ENCODE measurements at places on chromosomes 4 and X.

GRCh38 chrX:64975989-64976672 lies at the start of gene ZC4H2:
ZC4H2 (minus strand) TSS chrX:64976450; CDS start chrX:64976377, 73 bp downstream.
- peak; percentile 88 for DNase-seq

DNA sequence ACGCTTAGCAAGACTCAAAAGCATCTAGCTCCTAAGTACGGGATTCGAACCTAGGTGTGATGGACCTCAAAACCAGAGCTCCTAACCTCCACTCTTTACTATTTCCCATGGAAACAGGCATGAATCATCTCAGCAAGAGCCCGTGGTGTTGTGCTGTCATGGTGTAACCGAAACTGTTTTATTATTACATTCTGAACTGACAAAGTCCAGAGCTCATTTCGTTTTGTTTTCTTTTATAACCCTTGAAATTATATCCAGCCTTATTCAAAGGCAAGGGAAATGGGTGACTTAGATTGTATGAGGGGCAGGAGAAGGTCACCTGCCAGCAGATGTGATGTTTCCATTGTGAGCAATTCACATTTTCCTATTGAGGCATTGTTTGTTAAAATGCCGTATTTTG lies 301.1 kb downstream of the FRMPD4 start:
- DNase-seq: no peak

- DNase-seq: no peak
These were observed 77.1 kb downstream of the SLC9A7 start for GRCh38 chrX:46681849-46682248.

DNA sequence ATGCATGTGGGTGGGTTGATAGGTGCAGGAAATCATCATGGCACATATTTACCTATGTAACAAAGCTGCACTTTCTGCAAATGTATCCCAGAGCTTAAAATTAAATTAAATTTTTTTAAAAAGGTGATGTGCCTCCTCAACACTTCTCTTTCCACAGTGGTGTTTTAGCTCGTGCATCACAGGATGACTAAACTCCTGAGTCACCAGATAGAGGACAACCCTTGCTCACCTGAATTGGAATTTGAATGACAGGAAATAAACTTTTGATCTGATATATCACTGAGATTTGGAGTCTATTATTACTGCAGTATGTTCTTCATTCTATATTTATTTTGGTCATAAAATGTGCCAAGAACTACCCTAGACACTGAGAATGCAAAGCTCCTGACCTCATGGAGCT lies 185.3 kb downstream of the MAPK10 start:
- no peak for DNase-seq

DNA sequence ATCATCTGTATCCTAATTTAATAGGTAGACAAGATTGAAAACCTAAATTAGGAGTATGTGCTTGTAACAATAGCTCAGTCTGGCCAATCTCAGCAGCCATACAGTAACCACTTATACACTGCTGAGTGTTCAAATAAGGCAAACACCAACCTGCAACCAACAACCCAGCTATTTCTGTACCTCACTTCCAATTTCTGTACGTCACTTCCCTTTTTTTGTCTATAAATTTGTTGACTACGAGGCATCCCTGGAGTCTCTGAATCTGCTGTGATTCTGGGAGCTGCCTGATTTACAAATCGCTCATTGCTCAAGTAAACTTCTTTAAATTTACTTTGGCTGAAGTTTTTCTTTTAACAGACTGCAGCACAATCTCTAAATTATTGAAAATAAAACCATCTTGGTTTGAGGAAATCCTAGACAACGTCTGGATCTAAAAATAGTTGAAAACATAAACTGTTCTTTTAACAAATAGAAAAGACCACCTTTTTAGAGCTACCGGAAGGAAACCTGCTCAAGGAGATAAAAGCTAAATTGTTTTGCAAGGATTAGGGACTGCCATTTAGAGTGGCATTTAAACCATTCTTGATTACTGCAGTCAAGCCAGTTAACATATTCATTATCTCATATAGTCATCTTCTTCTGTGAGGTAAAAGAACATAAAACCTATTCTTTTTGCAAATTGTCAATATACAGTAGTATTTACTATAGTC lies 778.1 kb downstream of the SH3BGRL start:
- no peak for DNase-seq

DNA sequence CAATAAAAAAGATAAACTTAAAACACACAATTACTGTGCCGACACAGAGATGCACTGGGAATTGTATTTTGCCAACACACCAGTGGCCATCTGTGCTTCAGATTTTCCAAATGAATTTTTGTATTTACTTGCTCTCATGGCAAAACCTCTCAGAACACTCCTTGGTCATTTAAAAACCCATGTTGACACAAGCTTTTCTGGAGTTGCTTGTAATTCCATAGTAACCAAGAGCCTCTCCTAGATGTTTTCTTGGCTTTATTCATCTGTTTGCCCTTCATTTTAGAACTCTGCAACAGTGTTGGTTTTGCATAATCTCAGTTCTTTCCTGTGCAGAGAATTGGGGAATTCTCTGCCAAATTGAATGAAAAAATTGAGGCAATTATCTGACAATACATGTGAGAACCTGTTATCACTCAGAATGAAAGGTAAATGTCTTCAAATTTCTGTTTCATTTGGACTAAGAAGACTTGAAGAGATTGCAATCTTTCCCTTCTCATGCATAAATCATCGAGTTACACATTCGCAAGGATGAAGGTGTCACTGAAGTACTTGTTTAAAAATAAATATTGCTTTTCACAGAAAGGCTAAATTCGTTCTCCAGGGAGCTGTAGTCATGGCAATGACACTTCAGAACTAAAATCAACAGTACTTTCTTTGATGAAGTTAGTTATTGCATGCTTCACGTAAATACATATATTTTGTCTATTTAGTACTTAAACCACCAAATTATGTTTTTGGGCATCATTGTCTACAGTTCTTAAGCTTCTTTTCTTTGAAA lies 301.8 kb upstream of the CTSO start:
- DNase-seq: peak; percentile 37

- no peak for DNase-seq
These were observed 10.8 kb upstream of the HHIP start for GRCh38 chr4:144634978-144635747.

- peak; percentile 4 for DNase-seq
These were observed 293.7 kb downstream of the PCDH18 start for GRCh38 chr4:137238456-137239162.

- DNase-seq: no peak
These were observed 15.8 kb downstream of the SCD5 start for GRCh38 chr4:82782626-82783345.

- DNase-seq: no peak
These were observed 113.4 kb downstream of the ZNF827 start for GRCh38 chr4:145825255-145825654.

DNA sequence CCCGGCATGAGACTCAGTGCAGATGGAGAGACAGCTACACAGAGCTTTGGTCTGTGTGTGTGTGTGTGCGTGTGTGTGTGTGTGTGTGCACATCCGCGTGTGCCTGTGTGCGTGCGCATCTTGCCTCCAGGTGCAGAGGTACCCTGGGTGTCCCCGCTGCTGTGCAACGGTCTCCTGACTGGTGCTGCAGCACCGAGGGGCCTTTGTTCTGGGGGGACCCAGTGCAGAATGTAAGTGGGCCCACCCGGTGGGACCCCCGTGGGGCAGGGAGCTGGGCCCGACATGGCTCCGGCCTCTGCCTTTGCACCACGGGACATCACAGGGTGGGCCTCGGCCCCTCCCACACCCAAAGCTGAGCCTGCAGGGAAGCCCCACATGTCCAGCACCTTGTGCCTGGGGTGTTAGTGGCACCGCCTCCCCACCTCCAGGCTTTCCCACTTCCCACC lies 14.3 kb downstream of the FGFR3 start:
- DNase-seq: no peak

DNA sequence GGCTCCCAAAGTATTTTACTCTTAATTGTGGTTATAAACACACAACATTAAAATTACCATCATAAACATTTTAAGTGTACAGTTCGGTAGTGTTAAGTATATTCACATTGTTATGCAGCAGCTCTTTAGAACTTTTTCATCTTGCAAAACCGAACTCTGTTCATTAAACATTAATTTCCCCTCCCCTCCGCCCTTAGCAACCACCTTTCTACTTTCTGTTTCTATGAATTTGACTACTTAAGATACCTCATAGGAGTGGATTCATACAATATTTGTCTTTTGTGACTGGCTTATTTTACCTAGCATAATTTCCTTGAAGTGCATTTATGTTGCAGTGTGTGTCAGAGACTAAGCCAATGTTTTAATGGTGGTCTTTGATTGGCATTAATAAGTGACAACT lies 32.6 kb downstream of the IL13RA1 start:
- DNase-seq: no peak

DNA sequence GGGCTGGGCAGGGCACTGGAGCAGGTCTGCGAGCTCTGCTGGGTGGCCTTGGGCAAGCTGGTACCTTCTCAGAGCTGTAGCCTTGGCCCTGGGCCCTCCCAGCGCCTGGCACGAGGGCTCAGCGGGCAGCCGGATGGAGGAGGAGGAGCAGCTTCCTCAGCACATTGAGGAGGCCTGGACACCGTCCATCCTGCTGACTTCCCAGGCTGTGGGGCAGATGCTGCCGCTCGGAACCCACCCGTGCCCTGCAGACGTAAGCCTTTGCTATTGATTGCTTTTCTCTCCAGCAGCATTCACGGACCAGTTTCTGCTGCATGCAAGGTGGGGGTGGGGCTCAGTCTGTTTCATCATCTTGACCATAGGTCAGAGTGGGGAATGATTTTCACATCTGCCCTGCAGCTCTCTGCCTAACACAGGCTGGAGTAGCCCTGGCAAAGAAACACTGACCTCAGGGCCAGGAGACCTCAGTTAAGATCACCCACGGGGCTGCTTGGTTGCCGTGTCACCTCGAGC lies 80.7 kb upstream of the PSAPL1 start:
- DNase-seq: no peak

DNA sequence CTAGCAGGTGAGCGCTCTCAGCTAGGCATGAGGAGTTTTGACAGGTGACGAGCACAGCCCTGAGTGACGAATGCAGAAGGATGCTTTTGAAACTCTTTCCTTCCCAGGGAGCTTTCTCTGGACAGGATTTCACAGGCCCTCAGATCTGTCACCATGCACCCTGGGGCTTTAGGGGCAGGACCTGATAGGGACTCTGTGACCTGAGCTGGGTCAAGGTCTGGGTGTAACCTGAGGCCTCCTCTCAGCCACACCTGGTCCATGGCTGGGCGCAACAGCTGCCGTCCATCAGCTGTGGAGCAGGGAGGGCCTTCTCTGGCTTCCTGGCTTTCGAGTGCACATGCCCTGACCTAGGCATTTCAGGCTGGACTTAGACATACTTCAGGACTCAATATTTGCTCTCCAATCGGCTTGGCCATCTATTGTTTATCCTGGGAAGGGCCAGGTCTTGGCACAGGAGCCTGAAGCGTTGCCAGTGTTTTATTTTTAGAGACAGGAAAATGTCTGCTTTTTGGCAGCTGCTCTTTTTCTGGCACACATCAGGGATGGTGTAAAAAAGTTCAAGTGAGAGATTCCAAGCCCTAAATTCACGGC lies 56.4 kb downstream of the C4orf51 start:
- peak; percentile 73 for DNase-seq

DNA sequence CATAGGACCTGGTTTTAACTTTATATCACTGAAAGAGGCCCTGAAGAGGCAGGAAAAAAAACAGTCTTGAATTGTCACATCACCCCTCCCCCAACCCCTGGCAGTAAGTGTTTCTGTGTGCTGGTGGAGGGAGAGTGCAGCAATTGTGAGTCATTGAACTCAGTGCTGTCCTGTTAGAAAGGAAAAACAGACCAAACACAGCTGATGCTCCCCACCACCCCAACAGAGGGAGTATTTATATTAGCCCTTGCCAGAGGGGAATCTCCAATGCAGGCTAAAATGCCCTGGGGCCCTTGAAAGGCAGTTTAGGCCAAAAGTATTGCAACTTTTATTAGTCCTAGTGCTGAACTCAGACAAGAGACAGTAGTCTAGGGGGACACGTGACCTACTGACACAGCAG lies 197.8 kb upstream of the AGTR2 start:
- DNase-seq: no peak

GRCh38 chr4:73527196-73527595 lies 45.7 kb downstream of the AFM start:
- DNase-seq: no peak

DNA sequence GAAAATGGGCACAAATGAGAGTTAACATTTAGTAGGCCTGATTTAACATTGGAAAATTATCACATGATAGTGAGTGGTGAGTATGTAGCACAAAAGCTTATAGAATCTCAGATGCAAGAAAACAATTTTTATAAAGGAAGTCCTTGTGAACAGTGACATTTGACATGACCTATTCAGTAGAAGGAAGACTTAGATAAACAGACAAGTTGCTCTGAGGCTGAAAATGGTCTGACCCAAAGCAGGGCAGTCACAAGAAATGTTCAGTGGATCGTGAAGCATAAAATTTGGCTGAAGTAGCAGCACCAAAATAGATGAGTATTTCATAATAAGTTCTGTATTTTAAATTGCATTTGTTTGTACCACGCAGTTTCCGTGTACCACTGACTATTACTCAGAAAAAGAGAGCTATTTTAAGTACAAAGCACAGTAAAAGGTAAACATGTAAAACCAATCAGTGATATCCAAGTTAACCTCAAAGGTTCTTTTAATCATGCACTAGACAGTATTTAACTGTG lies 605.7 kb upstream of the PABPC4L start:
- no peak for DNase-seq
